Activated T-helper 1 cell treated with anti-CD3 and anti-CD28 coated beads, Interleukin-2, amount 50 U/mL, for 16 hours (primary cell): ENCODE measurements at places on chromosomes 2 and 18.

DNA sequence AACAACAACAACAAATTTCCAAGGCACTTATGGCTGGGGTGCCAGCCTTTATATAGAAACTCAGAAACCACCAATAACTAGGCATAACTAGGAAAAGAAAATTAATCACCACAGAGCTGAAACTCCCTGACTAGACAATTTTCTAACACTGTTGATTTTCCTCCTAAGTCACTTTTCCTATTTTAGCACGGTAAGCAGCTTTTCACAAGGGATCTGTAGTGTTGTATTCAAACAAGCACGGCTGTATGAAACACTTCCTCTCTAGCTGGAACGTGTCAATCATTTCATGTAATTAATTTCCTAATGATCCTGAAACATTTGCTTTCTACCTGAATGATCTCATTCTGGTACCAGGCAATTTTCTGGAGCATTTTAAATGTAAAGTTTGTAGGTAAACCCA is 645.0 kb downstream of the IRS1 start:
- DNase-seq, result no peak

GRCh38 chr18:58095655-58096054 is 51.6 kb downstream of the NEDD4L start:
- DNase-seq, result no peak

GRCh38 chr2:118699447-118700175 is 147.8 kb downstream of the EN1 start:
- no peak for DNase-seq

GRCh38 chr2:20381457-20381856 is 30.8 kb upstream of the PUM2 start:
- no peak for DNase-seq

GRCh38 chr2:211923019-211923418 is 615.6 kb downstream of the ERBB4 start:
- no peak for DNase-seq

DNA sequence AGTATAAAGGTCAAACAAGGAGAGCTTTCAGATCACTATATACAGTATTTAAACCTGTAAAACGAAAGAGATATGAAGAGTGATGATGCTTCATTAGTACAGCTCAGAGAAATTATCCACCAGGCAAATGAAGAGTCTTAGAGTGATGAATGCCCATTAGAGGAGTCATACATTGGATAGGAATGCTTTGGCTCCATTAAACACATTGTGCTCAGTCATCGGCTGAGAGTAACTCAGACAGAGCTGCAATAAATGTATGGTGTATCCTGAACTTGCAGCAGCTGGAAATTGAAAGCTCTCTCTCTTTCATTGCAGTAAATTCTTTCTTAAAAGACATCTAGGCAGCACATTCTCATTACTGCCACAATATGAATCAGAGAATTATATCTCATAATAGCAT is 340.8 kb upstream of the SPHKAP start:
- no peak for DNase-seq

DNA sequence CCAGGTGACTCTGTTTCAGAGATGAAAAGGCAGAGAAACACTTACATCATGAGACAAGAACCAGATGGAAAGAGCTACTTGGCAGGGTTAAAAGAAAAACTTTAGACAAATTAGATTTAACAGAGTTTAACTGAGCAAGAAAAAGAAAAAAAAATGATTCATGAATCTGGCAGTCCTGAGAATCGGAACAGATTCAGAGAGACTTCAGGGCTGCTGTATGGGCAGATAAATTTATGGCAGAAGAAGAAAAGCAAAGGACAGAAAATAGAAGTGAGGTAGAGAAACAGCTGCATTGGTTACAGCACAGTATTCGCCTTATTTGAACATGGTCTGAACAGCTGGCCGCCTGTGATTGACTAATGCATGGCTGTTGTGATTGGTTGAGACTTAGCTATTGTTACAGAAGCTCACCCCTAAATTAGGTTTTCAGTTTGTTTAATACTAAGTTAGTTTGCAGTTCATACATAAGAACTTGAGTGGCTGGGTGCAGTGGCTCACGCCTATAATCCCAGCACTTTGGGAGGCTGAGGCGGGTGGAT is 43.0 kb upstream of the RHOB start:
- no peak for DNase-seq
